ENCODE measurements at places on chromosomes 2 and 18.

DNA sequence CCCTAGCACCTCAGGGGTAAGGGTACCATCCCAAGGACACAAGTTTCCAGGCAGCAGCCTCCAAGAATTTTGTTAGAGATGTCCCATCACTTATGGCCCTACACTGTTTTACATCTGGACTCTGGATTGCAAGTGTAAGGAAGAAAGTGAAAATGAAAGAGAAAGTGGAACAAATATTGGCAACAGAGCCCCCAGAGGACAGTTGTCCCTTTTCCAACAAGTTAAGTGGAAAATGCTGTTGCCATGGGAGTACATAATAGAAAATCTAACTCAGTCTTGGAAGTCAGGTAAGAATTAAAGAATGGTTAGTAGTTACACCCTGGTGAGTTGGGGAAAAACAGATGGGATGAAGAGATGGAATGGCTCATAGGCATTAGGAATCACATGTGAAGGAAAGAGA is 50.6 kb downstream of the TTC21B start:
- no peak for DNase-seq

GRCh38 chr2:208356846-208357574 is 49.6 kb upstream of the PTH2R start:
- no peak for DNase-seq

- no peak for DNase-seq
Measured at GRCh38 chr18:6722690-6723089, 6.8 kb upstream of the ARHGAP28 start.

GRCh38 chr2:82789851-82790205 is 1669.3 kb downstream of the SUCLG1 start:
- DNase-seq: no peak

DNA sequence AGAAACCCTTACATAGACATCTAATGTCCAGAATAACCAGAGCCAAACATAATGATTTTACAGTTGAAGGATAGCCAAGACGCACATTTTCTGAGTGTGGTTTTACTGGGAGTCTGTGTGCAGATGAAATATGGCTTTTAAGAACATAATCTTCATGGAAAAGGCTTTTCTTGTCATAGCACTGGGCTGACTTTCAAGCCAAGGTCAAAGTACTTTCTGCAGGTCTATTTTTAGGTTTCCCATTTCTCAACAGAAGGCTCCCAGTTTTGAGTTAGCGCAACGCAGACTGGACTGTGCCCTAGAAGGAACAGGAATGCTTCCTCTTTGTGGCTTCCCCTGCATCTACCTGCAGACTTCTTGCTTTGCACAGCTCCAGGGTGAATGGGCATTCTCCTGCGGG is 92.3 kb upstream of the UPP2 start:
- DNase-seq: no peak

DNA sequence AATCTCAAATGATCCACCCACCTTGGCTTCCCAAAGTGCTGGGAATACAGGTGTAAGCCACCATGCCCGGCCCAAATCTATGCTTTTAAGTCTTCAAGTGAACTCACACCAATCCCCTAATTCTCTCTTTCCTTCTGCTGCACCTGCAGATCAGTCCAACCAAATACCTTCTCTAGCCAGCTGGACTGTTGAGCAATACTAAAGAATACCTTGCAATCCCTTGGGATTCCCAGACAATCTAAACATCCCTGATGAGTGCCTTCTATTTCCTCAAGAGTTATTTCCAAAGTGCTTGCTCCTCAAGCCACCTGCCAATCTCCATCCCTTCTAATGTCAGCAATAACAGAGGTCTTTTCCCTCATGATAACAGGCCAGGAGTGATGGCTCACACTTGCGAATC is 48.6 kb downstream of the SF3B1 start:
- no peak for DNase-seq

DNA sequence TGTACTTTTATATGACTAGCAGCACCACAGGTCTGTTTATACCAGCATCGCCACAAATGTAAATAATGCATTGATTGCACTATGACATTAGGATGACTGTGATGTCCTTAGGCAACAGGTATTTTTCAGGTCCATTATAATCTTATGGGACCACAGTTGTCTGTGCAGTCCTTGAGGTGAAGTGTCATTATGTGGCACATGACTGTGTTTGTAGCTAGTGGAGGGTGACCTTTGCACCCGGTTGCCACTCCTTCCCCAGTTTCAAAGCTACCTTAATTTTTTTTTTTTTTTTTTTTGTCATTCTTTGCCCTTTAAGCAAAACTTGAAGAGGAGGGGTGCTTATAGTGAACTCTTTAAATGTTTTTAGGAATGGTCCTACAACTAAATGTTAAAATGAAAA is 386.4 kb downstream of the THSD7B start:
- no peak for DNase-seq

DNA sequence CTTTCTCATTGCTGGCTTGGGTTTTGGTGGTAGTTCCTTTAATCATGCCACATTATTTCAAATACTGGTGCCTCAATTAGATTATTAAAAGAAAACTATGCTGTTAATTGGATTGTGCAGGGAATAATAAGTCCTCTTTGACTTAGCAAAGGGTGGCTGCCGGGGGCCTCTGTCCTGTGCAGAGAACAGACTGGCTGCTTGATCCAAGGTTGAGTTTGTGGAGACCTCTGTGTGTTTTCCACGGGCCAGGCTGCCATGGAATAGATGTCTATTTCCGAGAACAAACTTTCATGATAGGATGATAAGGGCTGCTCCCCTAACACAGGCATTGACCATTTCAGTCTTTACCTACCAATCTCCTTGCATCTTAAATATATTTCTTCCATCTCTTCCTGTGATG is 30.4 kb upstream of the OTOS start:
- DNase-seq: no peak

DNA sequence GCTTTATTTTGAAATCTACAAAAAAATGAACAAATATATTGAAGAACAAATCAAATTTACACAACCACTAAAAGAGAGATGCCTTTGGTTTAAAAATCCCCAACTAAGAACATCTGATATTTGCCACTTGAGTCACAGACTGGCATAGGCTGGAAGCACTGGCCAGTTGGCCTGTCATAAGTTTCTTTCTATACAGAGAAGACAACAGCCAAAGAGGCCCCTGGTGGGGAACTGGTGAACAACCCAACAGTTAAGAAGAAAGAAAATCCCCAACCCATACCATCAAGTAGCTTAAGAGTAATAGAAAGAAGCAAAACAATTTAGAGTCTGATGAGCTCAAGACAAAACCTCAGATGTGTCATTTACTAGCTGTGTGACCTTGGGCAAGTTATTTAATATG is 45.5 kb downstream of the OSR1 start:
- DNase-seq: no peak

Measured in stimulated activated CD8-positive, alpha-beta memory T cell treated with anti-CD3 and anti-CD28 coated beads, Interleukin-7, amount 100 ng/mL, for 24 hours (primary cell).